ENCODE measurements at places on chromosomes 12 and 14.
A peak's percentile ranks its signal among the peaks of the same experiment; 100 is the strongest.

DNA sequence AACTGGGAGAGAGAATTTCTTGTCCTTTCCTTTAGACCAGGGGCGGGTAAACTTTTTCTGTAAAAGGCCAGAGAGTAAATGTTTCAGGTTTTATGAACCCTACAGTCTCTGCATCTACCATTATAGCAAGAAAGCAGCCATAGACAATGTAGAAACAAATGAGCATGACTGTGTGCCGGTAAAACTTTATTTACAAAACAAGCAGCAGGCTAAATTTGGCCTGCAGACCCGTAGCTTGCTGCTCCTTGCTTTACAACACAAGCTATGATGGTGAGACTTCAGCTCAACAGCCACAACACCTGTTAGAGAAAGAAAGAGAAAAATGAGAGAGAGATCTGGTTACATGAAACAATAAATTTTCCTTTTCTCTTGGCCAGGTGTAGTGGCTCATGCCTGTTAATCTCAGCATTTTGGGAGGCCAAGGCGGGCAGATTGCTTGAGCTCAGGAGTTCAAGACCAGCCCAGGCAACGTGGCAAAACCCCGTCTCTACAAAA, 4.2 kb upstream of the CDC42BPB start:
- no peak for DNase-seq

- no peak for DNase-seq
Observed at GRCh38 chr12:104463368-104463767, 6.6 kb downstream of the CHST11 start.

GRCh38 chr14:90274019-90274418, 17.7 kb downstream of the PSMC1 start:
- peak; percentile 7 for DNase-seq

GRCh38 chr14:77103475-77103874, 5.4 kb downstream of the CIPC start:
- no peak for DNase-seq

DNA sequence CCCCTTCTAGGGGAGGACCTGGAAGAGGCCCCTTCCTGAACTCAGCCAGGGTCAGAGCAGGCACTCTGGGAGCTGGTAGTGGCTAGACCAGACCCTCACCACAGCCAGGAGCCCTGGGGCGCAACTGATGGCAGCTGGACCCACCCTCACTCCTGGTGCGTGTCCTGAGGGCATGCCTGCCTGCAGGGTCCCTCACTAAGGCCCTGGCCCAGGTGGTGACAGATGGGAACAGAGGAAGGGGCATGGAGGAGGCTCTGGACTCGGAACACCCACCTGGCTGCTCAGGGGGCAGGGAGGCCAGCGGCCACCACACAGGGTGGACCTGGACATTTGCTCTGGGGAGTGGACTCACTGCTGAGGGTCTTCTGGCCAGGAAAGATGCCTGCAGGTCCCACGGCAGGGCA, 342.2 kb upstream of the SFSWAP start:
- no peak for DNase-seq

DNA sequence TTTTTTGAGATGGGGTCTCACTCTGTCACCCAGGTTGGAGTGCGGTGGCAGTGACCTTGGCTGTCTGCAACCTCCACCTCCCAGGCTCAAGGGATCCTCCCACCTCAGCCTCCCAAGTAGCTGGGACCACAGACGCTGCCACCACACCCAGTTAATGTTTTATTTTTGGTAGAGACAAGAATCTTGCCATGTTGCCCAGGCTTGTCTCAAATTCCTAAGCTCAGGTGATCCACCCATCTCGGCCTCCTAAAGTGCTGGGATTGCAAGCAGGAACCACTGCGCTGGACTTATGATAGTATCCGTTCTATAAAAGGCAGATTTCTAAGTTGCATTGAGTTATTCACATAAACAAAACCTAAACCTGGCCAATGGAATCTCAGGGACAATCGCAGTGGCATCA, 321.1 kb upstream of the PRICKLE1 start:
- no peak for DNase-seq

DNA sequence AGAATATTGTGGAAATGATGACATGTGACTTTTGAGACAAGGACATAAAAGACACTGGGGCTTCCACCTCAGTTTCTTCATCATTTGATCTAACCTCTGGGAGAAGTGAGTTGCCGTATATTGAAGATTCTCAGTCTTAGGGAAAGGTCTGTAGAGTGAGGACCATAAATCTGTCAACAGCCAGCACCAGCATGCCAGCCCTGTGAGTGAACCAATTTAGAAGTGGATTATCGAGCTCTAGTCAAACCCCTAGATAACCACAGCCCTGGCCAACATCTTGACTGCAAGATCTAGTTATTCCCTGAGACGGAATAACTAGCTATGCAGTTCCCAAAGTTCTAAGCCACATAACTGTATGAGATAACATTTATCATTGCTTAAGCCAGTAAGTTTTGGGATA, 108.8 kb upstream of the PTPRR start:
- no peak for DNase-seq

GRCh38 chr12:126193190-126193589, 1128.0 kb downstream of the AACS start:
- no peak for DNase-seq

DNA sequence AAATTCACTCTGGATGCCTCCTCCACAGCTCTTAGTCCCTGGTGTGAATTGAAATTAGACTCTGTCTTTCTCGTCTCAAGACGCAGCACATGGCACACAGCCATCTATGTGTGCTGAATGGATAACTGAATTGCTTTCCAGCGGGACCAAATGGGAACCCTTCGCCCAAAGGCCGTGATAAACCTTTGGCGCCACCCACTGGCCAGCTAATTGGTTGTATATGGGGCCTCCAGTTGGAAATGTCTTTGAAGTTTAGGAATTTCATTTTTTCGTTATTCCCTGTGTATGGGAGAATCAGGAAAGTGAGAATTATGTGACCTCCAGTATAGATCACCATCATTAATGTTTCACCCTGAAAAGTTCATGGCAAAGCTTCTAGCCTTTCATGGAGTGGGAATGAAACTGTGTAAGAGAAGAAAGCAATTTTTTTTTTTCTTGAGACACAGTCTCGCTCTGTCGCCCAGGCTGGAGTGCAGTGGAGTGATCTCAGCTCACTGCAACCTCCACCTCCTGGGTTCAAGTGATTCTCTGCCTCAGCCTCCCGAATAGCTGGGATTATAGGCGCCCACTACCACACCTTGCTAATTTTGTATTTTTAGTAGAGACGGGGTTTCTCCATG, 9.8 kb upstream of the HSP90AA1 start:
- peak; percentile 81 for DNase-seq

DNA sequence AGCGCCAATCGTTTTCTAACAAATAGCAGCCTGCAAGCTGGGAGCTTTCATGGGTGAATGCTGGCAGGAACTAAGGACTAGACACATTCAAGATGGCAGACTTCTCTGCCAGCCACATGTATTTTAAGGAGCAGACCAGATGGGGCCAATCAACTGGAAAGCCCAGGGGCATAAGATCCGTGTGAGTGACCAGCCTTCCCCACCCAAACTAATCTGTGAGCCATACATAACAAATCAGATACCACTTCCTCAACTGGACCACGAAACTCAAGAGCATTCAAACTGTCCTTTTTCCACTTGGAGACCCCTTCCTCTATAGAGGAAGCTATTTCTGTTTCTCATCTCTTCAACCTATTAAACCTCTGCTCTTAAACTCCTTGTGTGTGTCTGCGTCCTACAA, 9.7 kb downstream of the TCL1B start:
- DNase-seq, result no peak
